ENCODE measurements at places on chromosomes 6 and 20.

GRCh38 chr6:340991-341827 is 48.9 kb downstream of the DUSP22 start:
- no peak for DNase-seq

DNA sequence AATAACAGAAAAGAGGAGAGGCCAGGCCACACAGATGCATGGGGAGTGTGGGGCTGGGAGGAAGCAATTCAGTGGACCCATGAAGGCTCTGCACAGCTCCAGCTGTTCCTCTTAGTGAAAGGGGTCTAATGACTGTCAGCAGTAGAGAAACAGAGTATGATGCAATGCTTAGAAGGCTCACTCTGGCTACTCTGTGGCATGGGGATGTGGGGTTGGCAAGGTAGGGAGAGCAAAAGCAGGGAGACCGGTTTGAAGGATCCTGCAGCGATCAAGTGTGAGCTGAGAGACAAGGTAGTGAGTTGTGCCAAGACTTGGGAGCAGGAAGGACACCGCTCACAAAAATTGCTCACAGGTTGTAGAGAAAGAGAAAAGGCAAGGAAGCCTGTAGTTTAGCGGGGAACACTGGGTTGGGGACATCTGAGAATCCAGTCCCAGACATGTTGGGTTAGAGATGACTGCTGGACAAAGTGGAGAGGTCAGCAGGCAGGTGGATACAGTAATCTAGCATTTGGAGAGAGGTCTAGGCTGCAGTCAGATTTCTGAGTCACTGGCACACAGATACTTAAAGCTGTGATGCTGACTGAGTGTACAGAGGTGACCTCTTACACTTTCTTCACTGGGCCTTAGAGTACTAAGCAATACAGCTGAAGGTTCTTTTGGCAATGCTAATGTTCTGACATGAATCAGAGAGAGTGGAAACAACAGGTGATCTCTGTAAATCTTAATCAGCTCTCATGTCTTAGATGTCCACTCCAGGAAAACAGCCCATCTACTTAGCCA is 27.1 kb downstream of the NAPB start:
- no peak for DNase-seq

- DNase-seq: no peak
These were observed 77.0 kb downstream of the ATXN1 start for GRCh38 chr6:16684195-16684689.

DNA sequence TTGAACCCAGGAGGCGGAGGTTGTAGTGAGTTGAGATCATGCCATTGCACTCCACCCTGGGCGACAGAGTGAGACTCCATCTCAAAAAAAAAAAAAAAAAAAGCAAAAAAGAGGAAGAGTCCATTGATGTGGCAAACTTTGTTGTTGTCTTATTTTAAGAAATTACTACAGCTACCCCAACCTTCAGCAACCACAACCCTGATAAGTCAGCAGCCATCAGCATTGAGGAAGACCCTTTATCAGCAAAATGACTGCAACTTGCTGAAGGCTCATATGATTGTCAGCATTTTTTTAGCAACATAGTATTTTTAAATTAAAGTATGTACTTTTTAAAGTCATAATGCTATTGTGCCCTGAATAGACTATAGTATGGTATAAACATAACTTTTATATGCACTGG is 48.8 kb downstream of the ZFP64 start:
- DNase-seq: no peak

- DNase-seq: peak; percentile 35
These were observed 92.5 kb downstream of the TCP11 start for GRCh38 chr6:35048631-35049083.

- no peak for DNase-seq
These were observed 63.7 kb downstream of the SH3BGRL2 start for GRCh38 chr6:79694623-79695343.

DNA sequence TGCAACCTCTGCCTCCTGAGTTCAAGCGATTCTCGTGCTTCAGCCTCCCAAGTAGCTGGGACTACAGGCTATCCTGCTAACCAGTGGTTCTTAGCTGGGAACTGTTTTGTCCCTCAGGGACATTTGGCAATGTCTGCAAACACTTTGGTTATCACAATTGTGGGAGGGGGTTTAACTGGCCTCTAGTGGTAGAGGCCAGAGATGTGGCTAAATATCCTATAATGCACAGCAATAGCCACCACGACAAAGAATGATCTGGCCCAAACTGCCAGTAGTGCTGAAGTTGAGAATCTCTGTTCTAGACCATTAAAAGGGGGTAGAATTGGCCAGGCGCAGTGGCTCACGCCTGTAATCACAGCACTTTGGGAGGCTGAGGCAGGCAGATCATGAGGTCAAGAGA is 28.8 kb downstream of the AKIRIN2 start:
- no peak for DNase-seq

- DNase-seq: no peak
These were observed 243.6 kb downstream of the CLIC5 start for GRCh38 chr6:45772051-45772450.

DNA sequence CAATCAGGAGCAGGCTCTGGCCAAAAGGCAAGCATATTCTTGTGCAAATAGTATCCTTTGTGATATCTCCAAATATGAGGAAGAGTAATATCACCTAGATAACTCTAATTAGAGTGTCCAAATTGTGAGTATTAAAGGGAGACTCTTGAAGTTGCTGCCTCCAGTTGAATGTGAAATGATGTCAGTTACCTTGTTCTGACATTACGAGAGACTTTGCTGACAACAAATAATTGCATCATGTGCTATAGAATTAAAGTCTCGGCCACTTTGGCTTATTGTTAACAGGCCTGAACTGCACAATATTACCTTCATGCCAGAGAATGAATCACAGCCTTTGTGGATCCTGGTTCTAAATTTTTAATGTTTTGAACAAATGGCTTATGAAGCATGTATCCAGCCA is 106.5 kb downstream of the AIG1 start:
- no peak for DNase-seq

- DNase-seq: no peak
These were observed 37.4 kb upstream of the EYA2 start for GRCh38 chr20:46857061-46857831.

- no peak for DNase-seq
These were observed 223.9 kb downstream of the SIM1 start for GRCh38 chr6:100240798-100241197.

GRCh38 chr6:117932676-117933075 is 25.6 kb downstream of the SLC35F1 start:
- no peak for DNase-seq

DNA sequence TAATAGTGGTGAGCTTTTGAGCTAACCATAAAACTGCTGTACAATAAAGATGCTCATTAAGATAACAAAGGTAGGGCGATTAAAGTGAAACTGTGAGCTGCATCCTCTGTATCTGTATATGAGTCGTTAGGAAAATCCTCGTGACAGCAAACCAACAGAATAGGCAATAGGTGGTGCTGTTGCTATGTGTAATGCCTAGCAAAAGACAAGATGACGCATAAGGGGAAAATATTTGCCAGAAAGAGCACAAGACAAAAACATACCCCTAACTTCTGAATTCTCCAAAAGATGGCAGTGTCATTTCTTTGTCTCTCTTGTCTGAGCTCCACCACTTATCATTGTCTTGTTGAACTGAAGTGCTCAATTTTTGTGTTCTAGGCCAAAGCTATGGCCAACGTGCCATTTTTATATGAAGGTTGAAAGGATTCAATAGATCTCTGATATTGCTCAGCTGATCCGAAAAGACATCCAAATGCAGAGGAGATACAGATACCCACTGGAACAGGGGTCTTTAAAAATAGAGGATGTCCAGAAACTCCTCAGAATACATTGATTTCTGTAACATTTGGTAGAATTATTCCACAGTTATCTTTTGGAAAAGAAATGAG is 56.3 kb upstream of the ANKEF1 start:
- DNase-seq: no peak

- DNase-seq: no peak
These were observed 135.3 kb downstream of the HFE start for GRCh38 chr6:26222571-26222970.

DNA sequence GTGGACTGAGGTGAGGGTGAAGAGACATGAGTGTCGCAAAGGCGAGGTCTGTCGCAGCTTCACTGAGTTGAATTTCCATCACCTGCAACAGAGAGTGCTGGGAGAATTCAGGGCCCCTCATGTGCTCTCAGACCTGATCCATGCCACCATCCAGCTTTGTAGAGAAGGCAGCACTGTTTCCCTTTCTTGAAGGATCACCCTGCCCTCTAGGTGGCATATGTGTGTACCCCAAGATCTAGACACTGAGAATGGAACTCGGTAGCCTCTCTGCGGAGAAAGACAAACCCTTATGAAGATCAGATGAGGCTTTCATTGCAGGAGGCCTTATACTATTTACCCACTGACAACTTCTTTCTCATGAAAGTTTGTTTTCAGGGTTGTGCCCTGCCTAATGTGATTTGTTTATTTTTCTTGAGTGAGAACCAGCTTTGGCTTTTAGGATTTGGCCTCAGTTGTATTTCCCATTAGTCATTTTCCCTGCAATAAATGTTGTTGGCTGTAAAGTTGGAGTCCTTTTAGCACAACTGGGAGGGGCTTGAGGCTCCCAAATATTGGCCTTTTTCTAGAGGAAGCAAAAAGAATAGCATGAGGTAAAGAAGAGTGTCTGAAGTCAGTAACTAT is 811.3 kb downstream of the DHX35 start:
- DNase-seq: no peak

- DNase-seq: no peak
These were observed 55.9 kb downstream of the MAP3K5 start for GRCh38 chr6:136736281-136736960.

DNA sequence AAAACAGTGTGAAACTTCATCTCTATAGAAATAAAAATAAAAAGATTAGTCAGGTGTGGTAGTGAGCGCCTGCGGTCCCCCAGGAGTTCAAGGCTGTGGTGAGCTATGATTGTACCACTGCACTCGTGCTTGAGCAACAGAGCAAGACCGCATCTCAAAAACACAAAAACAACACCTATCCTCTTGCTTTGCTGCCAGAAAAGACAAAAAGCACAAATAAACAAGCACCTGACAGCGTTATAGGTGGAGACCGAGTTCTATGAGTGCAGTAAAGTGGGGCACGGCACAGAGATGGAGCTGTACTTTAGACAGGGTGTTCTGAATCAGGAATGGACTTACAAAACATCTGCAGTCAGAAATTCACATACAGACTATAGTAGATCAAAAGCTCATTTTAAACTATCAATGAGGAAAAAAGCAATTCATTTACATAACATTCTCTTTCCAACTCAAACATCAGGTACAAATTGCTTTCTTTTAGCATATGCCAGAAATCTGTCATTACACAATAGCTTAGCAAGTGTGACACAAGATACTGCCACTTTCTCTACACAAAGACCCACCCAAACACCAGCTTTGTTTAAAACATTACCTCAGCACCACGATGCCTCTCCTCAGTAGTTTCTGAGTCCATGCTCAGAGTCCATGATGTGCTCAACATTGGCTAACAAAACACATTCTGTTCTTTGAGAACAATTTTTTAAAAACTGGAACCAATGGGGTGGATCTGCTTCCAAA is 10.1 kb downstream of the EZR start:
- DNase-seq: peak; percentile 24

DNA sequence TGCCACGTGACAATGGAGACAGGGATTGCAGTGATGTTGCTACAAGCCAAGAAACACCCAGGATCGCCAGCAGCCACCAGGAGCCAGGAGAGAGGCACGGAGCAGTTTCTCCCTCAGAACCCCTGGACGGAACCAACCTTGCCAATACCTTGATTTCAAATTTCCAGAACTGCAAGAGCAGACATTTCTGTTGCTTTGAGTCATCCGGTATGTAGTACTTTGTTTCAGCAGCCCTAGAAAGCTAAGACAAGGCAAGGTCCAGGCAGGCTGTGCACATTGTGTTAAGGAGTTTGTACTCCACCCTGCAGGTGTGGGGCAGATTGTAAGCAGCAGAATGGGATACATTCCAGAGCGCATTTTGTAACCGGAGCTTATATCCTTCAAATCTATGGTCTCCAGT is 48.3 kb downstream of the TRERF1 start:
- DNase-seq: peak; percentile 22

GRCh38 chr6:117653949-117654348 is 21.3 kb upstream of the NUS1 start:
- no peak for DNase-seq

DNA sequence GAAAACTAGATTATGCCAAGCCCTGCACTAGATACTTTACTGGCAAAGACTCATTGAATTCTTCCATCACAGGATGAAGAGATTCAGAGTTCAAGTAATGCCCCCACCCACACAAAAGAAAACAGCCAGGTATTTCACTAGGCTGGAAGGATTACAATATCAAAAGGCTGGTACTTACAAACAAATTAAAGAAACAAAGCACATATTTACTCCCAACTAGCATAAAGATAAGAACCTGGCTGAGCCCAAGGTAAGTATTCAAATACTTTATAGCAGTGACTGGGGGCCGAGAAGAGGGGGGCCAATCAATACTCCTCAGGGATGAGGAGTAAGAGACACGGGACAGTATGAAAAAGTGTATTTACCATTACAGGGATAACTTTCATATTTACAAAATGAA is 3.7 kb downstream of the ACOT8 start:
- DNase-seq: no peak

- no peak for DNase-seq
These were observed 61.4 kb downstream of the DAAM2 start for GRCh38 chr6:39853604-39854003.

DNA sequence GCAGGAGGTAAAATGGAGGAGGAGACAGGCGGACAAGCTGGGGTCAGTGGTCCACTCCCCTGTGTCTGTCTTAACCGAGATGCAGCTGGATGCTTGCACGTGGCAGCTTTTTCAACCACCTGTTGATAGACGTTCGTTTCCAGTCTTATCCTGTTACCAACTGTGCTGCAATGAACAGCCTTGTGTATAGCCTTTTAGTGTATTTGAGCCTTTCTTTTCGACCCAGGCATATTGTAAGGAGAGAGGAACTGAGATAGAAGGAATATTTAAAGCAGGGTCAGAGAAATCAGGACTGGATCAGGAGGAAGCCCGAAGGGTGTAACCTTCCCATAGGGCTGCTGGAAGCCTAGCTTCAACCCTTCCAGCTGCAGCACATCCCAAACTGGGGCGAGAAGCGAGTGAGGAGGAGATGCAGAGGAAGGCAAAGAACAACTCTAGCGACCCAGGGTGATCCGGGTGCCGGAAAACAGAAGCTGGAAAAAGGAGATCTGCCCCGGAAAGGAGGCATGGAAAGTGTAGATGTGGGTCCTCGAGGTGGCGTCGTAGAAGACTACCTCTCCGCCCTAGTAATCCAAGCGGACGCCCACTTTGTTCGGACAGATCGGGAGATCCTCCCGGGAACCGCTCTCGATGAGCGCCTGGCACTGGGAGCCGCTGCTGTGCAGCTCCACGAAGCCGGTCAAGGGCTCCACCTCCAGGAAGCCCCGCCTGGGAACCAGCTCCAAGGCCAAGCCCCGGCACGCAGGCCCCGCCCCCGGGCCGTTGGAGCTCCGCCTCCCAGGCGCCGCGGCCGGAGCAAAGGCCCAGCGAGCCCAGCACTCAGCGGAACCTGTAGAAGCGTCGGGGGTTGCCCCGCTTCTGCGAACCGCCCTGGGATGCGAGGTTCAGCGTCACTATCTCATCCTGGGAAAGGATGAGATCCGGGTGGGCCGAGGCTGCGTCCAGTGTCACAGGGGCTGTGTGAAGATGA is 11.2 kb downstream of the TRIM31 start:
- peak; percentile 84 for DNase-seq

GRCh38 chr20:31568773-31569162 is 36.3 kb upstream of the ID1 start:
- no peak for DNase-seq

Data from stimulated activated CD8-positive, alpha-beta memory T cell treated with anti-CD3 and anti-CD28 coated beads, Interleukin-4, amount 100 ng/mL, for 48 hours (primary cell).